ENCODE measurements at places on chromosomes 7 and 10.

- no peaks in the 10 kb centered on the region for H3K36me3 ChIP-seq
- H3K4me3 ChIP-seq, result peak overlapping the region; percentile 3
- H3K27me3 ChIP-seq, result no peaks in the 10 kb centered on the region
- H3K27ac ChIP-seq, result peak overlapping the region; percentile 48
Measured at GRCh38 chr7:131501422-131501821, 55.0 kb downstream of the PODXL start.

DNA sequence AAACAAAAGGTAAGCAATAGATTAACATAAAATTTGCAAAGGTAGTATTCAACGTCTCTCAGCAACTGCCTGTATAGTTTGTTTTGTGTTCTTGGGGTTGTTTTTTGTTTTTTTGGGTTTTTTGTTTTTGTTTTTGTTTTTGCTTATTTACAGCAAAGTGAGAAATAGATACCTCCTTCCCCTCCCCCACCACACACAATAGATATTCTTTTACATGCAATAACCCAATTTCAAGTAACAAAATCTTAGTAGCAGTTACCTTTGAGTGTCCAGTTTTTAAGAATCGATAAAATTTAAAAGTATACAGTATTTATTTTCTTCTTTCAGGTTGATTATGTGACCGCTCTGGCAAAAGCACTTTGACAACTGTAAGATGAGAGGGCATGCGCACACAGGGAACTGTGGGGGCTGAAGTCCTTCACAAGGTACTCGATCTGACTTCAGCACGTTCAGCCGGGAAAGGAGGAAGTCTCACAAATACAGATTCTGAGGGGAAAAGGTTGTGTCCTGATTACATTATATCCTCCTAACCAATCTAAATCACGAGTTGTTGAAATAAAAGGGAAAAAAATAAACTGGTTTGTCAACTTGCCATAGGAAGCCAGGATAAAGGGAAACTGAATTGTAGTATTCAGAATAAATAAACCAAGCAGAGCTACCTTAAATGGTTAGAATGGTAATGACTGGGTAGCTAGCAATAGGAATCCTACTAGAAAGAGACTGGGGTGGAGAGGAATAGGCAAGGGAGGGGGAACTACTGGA is 47.8 kb downstream of the CPEB3 start:
- peaks cover 43% of the 10 kb centered on the region for H3K4me1 ChIP-seq
- H3K36me3 ChIP-seq, result peaks cover 10% of the 10 kb centered on the region
- peaks cover 2% of the 10 kb centered on the region for H3K27me3 ChIP-seq

DNA sequence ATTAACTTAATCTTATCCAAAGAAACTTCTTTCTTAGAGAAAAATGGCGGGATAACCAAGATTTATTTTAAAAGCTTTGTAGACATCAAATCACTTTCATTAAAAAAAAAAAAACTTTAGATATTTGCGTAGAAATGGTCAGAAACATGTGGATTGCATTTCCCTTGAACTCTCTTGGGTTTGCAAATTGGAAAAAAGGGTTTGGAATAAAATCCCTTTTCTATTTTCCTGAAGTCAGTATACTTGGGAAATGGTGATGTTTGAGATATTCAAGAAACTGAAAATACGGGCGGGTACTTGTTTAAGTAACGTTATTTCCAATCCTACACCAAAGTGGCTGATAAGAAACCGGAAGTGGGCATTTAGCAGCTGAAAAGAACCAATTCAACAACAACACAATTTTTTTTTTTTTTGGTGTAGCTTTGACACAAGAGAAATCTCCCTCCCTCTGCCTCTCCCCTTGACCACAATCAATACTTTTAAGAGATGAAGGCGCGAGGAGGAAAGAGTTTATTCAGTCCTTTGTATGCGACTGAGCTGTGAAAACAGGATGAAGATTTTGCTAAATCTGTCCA is 13.7 kb upstream of the GFRA1 start:
- no peak overlapping the region for H3K27ac ChIP-seq
- H3K4me3 ChIP-seq, result no peak overlapping the region
- no peaks in the 10 kb centered on the region for H3K36me3 ChIP-seq
- H3K27me3 ChIP-seq, result no peaks in the 10 kb centered on the region
- DNase-seq, result no peak
- no peaks in the 10 kb centered on the region for H3K4me1 ChIP-seq

GRCh38 chr7:23473844-23474093 is 3.5 kb upstream of the IGF2BP3 start:
- peaks cover 25% of the 10 kb centered on the region for H3K4me1 ChIP-seq
- no peak for DNase-seq
- H3K27me3 ChIP-seq, result peaks cover 36% of the 10 kb centered on the region
- no peak overlapping the region for H3K27ac ChIP-seq
- peaks cover 11% of the 10 kb centered on the region for H3K36me3 ChIP-seq

All from natural killer cell treated with Interleukin-12 subunit alpha and Interleukin-12 subunit beta and Interleukin-15 and Interleukin-18, amount 100 ng/mL, for 72 hours (primary cell).